ENCODE measurements at places on chromosomes 2 and 18. TPM values are rescaled to one million over a fixed set of nuclear protein-coding genes. Genes with fewer than 3 reads are reported as not detected.

KLHL14 gene
- not detected for polyA plus RNA-seq

SKOR2 gene
- not detected for polyA plus RNA-seq

FAP gene
- 0.40 TPM for polyA plus RNA-seq

ATOH8 gene
- polyA plus RNA-seq: not detected
